Stimulated activated CD4-positive, alpha-beta T cell treated with anti-CD3 and anti-CD28 coated beads, Interleukin-15, amount 100 ng/mL, for 1 hour (primary cell): ENCODE measurements at places on chromosomes 2 and 18.

- no peak for DNase-seq
Observed at GRCh38 chr2:57990118-57990725, 56.4 kb upstream of the VRK2 start.

GRCh38 chr18:28332071-28332470 is 155.1 kb upstream of the CDH2 start:
- no peak for DNase-seq

GRCh38 chr18:62506495-62507143 is 16.2 kb upstream of the ZCCHC2 start:
- DNase-seq: no peak

DNA sequence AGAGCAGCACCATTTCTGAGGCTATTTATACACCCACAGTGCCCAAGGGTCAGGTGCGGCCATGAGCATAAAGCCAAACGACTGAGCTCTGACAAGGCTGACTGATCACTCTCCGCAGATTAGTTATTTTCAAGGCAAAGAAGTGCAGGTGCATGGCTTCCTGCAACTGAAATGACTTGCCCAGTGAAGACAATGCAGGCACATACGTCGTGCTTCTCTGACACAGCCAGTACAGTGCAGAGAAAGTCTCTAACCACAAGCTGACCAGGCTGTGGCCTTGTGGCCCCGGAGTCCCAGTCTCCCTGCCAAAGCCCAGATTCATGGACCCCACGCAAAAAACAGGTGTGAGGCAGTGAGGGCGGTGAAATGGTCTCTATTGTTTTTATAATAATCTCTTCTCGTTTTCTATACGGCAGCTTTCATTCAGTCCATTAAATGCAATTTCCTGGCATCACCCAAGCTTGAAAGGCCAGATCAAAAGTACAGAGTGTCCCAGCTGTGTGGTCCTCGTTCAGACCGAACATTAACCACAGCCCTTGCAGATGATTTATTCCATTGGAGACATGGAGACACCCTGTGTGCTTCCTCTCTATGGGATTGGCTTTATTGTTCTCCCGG is 447.0 kb upstream of the ID2 start:
- no peak for DNase-seq

GRCh38 chr18:51666763-51667191 is 469.3 kb upstream of the MEX3C start:
- no peak for DNase-seq

- no peak for DNase-seq
Observed at GRCh38 chr2:105576440-105577241, 168.1 kb upstream of the NCK2 start.

DNA sequence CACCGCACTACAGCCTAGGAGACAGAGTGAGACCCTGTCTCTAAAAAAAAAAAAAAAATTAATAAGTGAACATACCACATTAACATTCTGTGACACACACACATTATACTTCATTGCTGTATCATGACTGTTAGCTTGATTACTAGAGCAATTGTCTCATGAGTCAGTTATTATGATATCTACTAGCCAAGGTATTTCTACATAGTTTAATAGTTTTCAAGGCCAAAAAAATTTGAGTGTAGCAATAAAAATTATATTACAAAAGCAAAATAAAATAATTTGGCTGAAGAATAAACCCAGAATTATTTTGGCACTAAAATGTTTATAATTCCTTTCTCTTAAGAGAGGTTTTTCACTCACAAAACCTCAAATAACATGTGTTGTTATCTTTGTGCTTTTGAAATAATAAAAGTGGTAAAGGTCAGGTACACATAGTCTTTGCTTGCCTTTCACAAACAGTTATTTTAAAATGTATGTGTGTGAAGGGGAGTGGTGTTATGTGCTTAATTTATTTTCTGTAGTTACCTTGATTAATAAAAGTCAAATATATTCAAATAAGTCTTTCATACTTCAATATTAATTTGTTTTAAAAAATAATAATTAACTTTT is 136.9 kb upstream of the SPOPL start:
- no peak for DNase-seq

DNA sequence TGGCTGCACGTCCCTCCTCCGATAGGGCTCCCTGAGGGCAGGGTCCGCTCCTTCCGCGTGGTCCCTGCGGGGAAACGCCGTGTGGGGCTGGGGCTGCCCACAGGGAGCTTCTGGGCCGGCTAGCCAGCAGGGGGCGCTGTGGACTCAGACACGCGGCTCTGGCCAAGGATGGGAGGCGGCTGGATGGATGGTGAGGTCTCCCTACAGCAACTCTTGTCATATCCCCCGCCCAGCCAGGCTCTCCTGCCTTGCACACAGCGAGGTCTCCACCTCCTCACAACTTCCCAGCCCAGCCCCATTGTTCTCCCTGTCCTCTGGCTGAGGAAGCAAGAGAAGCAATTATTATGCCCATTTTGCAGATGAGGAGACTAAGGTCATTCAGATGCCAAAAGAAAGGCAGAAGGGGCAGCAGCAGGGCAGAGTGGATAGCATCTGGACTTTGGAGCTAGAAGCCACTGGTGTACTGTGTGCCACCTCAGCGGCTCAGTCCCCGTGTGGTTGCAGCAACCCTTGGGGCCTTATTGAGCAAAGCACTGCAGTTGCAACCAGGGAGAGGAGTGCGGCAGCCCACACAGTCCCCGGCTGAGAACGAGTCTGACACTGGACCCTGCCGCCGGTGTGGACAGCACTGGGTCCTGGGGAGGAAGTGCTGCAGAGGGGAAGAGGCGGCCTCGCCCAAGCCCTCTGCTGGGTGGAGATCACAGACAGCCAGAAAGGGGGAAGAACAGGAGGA is 99.0 kb downstream of the ZFP36L2 start:
- peak; percentile 88 for DNase-seq

DNA sequence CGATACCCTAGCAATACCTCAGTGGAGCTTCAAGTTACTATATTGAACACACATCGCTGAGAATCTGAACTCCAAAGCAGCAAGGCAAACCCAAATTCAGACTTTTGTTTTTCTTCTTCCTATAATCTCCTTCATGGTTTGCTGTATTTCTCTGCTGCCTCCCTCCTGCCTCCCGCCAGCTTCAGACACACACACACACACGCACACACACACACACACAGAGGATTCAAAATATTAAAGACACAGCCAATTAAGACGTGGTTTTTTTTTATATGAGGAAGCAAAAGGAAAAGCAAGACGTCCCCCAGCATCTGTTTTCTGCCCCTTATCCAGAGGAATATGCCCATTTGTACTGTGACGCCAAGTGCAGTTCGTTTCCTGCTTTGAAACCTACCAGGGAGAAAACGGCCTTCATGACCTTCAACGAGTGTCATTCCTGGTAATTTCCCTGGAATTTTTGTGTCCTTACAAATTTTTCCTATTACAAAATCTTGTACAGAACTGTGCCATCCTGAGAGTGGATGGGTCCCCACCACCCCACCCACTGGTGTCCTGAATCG is 547.9 kb upstream of the ID2 start:
- no peak for DNase-seq

- DNase-seq: no peak
Observed at GRCh38 chr2:71419976-71420375, 33.4 kb upstream of the DYSF start.

- no peak for DNase-seq
Observed at GRCh38 chr2:239756790-239757760, 268.1 kb downstream of the NDUFA10 start.

GRCh38 chr18:79422022-79422782 is 26.5 kb downstream of the NFATC1 start:
- DNase-seq: no peak

- DNase-seq: no peak
Observed at GRCh38 chr2:25473758-25474340, 132.1 kb upstream of the DNMT3A start.

DNA sequence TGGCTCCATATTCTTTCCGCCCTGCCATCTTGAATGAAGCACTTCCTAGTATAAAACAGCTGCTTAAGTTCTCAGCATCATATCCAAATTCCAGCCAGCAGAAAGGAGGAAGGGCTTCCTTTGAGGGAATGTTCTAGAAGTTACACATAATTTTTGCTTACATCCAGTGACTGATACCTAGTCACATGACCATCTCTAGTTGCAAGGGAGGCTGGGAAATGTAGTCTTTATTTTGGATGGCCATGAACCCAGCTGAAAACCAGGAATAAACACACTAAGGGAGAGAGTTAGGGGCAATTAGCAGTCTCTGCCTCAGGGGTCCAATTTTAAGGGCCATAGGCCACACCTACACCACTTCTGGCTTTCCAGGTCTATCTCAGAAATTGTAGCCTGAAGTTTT is 57.8 kb upstream of the LMAN1 start:
- no peak for DNase-seq

GRCh38 chr2:237413777-237414661 is at the start of gene COL6A3:
TSS of gene COL6A3 (minus strand) at chr2:237414164. CDS start at chr2:237396817, 17,347 bp downstream.
- DNase-seq: no peak

DNA sequence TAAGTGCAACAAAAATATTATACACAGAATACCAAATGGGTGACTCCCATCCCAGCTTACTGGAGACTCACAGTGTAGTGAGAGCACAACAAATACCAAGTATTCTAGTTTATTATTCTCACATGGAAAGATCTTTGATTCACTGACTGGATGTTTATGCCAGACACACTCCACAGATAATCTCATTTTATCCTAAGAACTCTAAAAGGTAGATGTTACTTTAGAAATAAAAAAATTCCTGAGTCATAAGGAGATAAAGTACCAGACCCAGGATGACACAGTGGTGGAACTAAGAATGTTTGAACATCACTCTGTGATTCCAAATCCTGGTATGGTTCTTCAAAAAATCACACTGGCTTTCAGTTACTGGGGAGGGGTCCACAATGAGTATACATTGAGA is 136.2 kb downstream of the CDH2 start:
- DNase-seq: no peak

GRCh38 chr2:195675783-195676427 is 18.9 kb downstream of the SLC39A10 start:
- DNase-seq: no peak

GRCh38 chr2:189426886-189427285 is 14.4 kb upstream of the WDR75 start:
- DNase-seq: no peak

DNA sequence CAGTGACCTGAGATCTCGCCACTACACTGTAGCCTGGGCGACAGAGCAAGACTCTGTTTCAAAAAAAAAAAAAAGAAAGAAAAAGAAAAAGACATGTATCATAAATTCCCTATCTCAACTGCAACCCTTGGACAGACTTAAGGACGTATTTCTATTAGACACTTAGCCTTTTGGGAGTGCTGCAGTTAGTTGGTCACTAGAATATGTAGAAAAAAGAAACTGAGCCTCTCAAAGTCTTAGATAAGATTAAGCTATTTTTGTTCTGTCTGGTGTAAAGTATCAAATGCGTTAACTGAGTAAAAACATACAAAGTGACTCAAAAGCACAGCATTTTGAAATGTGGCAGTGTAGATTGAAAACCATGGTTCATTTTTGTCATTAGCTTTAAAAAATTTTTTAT is 7.3 kb downstream of the NBEAL1 start:
- no peak for DNase-seq

DNA sequence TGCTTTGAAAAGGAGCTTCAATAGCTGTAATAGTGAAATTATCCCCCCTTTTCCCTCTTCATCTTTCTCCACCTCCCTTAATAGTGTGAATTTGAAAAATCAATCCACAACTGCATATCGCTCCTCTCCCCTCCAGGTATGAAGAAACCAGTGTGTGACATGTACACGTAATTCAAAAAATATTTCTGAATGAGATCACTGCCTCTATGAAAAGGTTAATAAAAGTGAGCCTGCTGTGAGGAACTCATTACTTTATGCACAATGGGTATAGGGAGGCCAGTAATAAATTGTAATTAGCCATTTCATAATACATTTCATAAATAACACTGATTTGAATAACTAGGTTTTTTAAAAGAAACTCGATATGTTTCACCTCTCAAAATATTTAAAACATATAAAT is 209.0 kb upstream of the KYNU start:
- no peak for DNase-seq

GRCh38 chr2:172937884-172938712 is 137.5 kb upstream of the MAP3K20 start:
- no peak for DNase-seq

DNA sequence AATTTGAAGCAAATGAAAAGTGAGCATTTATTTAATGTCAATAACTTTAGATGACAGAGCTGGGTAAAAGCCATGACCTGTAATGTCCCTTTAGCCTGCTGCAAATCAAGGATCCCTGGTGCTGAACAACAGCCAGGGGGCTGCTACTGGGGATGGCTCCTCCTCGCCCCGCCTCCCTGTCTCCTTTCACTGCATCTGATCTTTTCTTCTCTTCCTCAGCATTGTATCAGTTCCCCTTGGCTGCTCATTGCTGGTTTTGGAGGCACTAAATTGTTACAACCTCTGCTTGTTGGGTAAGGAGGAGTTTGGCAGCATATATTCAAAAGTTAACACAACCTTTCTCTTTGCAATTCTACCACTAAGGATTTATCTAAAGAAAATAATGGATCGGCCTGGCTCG is 236.3 kb upstream of the ID2 start:
- DNase-seq: no peak

DNA sequence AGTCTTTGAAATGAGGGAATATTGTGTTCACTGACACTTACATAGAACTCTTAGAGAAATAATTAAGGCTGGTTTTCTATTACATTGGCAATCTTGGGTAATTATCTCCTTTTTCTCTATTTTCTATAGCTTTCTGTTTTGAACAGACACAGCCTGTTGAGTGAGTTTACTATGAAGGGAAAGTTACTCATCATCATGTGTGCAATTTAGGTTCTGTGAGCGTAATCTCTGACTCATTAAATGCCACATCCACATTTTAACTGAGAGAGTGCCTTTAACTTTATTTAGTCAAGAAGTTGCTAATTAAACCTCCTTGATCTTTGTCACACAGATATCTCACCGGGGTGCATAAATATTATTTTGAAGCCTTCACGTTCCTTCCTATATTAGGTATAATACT is 174.0 kb upstream of the SLC8A1 start:
- DNase-seq: no peak

GRCh38 chr2:51711766-51712165 is 679.8 kb upstream of the NRXN1 start:
- DNase-seq: no peak

DNA sequence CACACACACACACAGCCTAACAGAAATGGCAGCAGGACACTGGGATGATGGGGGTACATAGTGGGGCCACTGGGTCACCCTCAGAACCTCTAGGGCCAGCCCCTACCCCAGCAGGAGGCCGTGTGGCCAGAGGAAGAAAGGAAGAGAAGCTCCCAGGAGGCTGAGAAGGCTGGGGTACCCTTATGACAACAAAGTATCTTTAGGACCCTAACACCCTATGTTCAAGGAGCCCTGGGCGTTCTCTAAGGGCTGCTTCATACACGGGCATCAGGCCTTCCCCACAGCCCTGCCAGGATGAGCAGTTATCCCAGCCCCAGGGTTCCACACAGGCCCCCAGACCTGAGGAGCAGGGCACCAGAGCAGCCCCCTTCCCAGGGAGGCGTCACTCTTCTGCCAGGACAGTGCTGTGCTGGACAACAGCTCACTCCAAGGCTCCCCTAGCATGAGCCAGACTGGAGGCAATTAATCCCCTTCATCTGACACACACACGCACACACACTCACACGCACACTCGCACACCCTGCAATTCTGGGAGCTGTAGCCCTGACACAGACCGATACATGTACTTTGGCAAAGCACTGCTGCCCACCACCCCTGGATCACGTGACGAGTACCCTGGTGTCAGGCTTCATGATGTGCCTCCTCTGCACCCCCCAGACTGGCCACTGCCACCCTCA is 163.6 kb downstream of the TNS1 start:
- DNase-seq: no peak
